ENCODE measurements at places on chromosomes 2 and 18.

GRCh38 chr2:42874949-42875801 is 82.8 kb upstream of the HAAO start:
- no peak for DNase-seq

- no peak for DNase-seq
These were observed 807.4 kb upstream of the CRIM1 start for GRCh38 chr2:35548171-35548570.

DNA sequence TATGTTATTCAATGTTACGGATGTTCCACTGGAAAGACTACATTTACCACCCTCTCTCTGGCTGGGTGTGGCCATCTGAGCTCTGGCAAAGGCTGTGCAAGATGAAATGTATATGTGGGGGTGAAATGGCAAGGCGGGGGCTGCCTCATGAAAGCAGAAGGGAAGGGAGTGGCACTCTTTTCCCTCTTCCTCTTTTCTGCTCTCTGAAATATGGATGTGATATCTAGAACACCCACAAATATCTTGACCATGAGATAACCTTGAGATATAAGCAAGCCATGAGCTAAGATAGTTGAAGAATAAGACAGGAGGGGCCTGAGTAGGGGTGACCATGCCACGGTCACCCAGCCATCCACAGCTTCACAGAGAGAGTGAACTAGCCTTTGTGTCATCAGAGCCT is 367.8 kb upstream of the ID2 start:
- DNase-seq: no peak

DNA sequence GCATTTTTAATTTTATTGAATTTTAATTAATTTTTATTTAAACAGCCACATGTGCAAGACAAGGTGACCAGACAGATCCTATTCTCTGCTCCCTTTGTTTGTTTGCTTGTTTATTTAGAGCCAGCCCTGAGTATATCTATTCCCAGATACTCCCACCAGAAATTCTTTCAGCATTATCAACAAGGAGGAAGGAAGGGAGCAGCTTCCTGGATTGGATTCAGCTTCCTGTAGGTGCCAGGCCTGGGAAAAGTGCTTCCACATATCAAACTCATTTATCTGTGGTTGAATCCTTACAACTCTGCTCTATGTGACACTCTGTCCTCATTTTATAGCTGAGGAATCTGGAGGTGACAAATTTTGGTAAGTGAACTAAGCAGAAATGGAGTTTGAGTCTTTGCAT is 60.5 kb upstream of the KLF7 start:
- DNase-seq: no peak

GRCh38 chr2:40147360-40147759 is 304.5 kb downstream of the SLC8A1 start:
- DNase-seq: no peak

- DNase-seq: no peak
These were observed 1140.4 kb downstream of the RPIA start for GRCh38 chr2:89831641-89832498.

GRCh38 chr18:40017021-40017420 is 1938.0 kb upstream of the PIK3C3 start:
- DNase-seq: no peak

GRCh38 chr18:29465526-29465925 is 1288.6 kb upstream of the CDH2 start:
- no peak for DNase-seq
